ENCODE measurements at places on chromosomes 4 and X. TPM values are rescaled to one million over a fixed set of nuclear protein-coding genes. Genes with fewer than 3 reads are reported as not detected.

DNA sequence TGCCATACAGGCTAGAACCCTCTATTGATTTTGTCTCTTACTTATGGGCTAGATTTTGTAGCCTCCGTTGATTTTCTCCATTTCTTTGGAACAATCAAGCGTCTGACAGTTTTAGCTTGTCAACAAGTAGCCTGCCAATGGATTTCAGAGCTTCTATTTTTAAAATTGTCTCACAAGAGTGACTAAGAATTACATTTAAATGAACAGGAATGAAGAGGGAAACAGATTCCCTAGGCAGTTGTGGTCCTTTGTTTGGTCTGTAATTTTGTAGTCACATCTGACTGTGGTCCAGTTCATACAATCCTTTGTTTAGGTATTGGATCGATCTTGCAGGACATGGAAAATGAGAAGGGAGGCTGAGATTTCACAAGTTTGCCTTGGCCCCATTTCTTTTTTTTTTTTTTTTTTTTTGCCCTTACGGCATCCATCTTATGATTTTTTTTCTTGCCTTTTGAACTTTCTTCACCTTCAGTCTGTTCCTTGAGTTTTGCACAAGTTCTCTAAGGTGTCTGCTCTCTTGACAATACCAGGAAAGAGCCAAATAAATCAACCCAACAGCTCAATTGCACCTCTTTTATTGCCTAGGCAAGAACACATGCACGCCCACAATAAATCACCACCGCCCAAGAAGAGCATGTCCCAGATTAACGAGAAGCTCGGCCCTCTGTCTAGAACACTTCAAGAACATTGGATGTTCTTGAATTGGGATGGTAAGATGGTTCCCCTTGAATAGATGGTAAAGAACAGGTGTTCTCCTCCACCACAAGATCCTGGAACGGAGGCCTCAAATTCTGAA is 86.5 kb upstream of the EGFL6 start:
- DNase-seq: peak; percentile 68

DNA sequence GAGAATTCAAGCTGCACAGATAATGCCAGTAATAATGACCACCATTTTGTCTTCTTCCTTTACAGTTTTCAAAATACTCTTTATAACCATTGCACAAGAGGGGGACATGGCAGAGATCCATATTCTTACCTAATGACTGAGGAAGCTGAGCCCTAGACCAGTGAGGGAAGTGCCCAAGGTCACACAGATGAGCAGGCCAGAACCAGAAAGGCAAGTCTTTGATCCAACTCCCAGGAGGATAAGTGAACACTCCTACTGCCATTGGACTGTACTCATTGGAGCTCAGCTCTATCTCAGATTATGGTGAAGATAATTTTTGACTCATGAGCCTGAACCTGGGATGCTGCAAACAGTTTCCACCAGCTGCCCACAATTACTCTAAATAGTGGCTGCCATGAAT is 28.6 kb downstream of the AMER1 start:
- DNase-seq: no peak

DNA sequence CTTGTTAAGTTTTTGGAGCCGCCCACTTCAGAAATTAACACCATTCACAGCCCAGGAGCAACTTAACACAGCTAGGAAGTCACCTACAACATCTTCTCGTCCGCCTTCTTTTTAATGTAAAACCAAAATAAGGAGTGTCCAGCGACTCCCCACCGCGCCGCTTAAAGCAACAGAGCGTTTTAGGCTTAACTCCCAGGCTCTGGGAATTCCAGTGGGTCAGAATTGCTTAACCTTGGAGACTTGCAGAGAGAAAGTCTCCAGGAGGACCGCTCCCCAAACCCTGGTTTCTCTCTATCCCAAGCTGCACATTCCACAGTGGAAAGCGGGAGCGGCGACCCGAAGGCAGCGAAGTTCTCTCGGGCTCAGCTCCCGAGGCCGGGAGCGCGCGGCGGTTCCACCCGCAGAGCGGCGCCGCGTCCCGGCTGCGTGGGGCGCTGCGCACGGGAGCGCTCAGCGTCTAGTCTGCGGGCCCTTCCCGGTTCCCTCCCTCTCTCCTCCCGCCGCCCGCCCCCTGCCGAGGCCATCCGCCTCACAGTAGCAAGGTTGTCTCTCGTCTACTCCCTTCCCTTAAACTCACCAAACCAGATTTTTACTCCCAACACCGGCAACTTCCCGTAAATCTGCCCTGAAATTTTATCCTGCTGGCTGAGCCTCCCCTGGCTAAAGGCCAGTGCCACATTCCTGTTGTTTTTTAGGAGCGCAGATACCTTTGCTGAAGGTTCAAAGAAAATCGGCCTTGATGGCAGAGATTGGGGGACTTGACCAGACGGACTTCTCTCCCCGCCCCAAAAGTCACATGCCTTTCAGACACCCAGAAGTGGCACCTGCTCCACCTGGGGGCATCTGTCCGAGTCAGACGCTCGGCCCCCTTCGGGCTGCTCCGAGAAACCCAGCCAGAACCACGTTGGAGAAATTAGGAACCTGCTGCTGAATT is at the start of gene RBM47:
Gene RBM47, minus strand, starts transcription at position 464 of the 934 bp plus-strand sequence. CDS start 190,971 bp downstream, outside the sequence.
- peak; percentile 89 for DNase-seq

Gene SPACA5
- not detected for total RNA-seq

DNA sequence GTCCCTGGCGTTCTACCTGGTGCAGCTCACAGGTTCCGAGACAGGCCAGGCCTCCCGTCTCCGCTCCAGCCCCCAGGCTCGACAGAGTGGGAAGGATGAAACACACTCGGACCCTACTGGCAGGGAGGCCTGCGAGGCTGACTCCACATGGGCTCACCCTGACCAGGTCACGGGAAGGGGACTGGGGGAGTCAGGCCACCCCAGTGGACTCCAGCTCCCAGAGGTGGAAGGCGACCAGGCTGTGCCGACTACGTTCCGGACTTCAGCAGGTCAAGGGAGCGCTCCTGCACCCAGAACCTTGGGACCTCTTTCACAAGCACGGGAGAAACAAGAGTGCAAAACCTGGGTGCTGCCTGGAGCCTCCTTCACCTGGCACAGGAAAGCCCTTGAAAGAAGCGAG is 4.6 kb upstream of the IRAK1 start:
- DNase-seq: no peak

Gene LEF1
- 8.4 TPM for total RNA-seq

Gene MAGEA4
- total RNA-seq: not detected

Gene SRPX
- 43.6 TPM for total RNA-seq

Gene TMPRSS11D
- total RNA-seq: 3.4 TPM

Gene SYTL4
- 39.0 TPM for total RNA-seq

DNA sequence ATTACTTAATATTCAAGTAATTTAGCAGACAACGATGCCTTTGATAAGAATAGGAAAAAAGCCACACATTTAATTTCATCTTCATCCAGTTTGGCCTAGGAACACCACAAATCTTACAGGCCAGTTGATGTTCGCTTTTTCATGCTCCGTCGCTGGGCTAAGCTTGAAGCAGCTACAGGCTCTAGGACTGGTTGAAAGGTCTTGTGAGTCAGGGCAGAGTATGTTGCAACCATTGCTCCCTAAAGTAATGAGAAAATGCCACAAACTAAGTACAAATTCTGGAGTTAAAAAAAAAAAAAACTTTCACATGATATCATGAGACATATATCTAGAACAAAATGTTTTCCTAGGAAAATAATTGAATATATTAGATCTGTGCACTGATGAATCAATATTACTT is 123.8 kb downstream of the RPS6KA6 start:
- no peak for DNase-seq

Gene SOWAHD
- 1.5 TPM for total RNA-seq

GRCh38 chrX:128458888-128459287 is 406.7 kb upstream of the ACTRT1 start:
- DNase-seq: no peak

- DNase-seq: no peak
These were observed 75.9 kb downstream of the COQ2 start for GRCh38 chr4:83208371-83209365.

Gene NDST4
- total RNA-seq: not detected

DNA sequence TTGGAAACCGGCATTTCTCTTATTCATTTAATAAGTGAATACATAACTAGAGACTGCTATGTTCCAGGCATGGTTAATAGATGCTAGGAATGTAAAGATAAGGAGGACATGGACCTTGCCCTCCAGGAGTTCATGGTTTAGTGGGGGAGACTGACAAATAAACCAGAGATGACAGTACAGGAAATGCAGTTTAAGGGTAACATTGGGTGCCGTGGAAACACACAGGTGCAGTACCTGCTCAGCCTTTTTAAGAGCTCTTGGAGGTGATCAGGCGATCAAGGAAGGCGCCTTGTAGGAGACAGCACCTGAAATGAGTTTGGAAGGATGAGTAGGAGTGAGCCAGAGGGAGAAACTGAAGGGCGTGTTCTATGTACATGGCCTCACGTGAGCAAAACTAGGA is 145.8 kb downstream of the AASDH start:
- DNase-seq: peak; percentile 37

DNA sequence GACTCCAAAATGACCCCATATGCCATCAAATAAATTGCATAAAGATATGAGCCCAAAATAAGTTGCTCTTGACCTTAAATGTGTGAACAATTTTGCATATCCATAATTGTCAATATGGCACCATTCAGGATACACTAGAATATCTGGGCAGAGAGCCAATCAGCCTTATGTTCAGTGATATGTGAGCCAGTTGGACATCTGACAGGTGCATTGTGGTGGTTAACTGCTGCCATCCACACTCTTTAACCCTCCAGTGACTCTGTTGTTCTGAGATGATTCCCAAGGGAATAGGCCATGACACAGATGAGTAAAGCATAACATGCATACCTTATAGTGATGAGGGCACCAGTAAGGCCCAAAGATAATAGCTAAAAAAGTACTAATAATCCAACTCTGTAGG is 500.1 kb downstream of the PCDH18 start:
- DNase-seq: no peak

DNA sequence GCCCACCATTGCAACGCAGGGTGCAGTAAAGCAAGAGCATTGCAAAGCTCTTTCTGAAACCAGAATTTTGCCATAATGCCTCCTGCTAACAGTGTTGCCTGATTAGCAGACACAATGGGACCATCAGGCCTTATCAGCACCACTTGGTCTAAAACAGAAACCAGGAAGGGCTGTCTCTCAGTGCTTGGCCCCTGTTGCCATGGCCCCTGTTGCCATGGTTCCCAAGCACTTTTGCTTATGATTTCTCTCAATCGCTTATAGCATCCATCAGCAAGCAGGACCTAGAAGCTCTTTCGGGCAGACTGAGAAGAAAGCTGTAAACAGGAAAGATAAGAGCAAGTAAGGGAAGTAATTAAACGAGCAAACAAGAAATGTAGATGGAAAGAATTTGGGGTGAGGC is 36.8 kb downstream of the RTL5 start:
- peak; percentile 15 for DNase-seq

Gene ATOH1
- total RNA-seq: 23.9 TPM

Gene FAM133A
- not detected for total RNA-seq

GRCh38 chr4:180598281-180598680 is 1644.9 kb upstream of the TENM3 start:
- DNase-seq: no peak

DNA sequence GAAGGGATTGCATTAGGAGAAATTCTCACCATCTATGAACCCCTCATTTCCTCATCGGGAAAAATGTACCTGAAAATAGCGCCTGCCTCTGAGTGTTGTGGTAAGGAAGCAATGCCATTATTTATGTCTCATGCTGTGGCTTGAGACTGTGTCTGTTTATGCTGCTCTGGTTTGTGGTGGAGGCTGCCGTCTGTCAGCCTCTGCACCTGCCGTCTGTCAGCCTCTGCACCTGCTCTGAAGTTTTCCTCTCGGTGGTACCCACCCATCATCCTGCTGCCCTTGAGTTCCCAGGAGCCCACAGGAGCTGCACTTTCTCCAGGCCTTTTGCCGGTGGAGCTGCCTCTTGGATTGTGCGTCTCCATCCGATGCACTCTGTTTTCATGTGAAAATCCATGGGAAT is 68.5 kb upstream of the PPP2R3B start:
- DNase-seq: no peak

Gene CPLX1
- 3.7 TPM for total RNA-seq

Gene NEUROG2
- not detected for total RNA-seq

GRCh38 chr4:148780426-148781005 is 338.3 kb upstream of the NR3C2 start:
- no peak for DNase-seq

DNA sequence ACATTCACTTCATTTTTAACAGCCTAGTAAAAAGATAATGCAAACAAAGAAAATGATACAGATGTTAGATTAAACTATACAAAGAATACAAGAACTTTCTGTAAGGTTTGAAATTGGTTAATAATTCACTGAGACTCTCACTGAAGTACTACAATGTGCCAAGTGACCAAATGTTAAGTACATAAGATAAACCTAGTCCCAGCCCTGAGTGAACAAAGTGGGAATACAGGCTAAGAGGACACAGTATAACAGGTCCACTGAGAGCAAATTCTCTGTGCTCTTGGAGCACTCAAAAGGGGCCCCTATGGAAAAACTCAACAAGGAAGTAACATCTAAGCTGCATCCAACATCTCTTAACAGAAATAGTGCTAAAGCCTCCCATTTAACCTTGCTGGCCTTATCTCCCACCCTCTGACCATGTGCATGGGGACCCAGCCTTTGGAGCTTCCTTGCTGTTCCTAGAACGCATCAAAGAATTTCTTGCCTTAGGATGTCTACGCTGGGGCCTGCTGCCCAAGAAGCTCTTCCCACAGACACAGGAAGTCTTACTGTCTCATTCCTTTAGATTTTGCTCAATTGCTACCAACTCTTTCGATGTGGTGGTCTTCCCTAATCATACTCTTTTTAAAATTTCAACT is 113.4 kb downstream of the ZAR1 start:
- DNase-seq: no peak

- peak; percentile 61 for DNase-seq
These were observed 1.1 kb downstream of the FBXW7 start for GRCh38 chr4:152534541-152535359.

DNA sequence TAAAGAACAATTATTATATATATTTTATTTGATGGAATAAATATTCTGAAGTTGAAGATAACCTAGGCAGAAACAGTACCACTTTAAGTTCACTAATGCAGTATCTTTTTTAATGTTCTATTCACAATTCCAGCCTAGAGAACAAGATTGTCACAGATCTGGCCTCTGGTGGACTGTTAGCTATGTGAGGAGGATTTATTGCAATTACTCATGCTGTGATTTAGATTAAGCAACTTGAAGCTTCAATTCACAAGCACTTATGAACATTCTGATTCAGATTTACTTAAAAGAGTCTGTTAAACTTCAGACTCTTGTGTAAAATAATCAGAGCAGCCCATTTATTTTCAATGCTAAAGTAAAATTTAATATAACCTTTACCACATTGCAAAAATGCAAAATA is 1489.8 kb downstream of the STIM2 start:
- no peak for DNase-seq

Gene FOXR2
- total RNA-seq: not detected

Gene ZCCHC18
- total RNA-seq: not detected

Gene ABHD18
- total RNA-seq: 13.7 TPM

DNA sequence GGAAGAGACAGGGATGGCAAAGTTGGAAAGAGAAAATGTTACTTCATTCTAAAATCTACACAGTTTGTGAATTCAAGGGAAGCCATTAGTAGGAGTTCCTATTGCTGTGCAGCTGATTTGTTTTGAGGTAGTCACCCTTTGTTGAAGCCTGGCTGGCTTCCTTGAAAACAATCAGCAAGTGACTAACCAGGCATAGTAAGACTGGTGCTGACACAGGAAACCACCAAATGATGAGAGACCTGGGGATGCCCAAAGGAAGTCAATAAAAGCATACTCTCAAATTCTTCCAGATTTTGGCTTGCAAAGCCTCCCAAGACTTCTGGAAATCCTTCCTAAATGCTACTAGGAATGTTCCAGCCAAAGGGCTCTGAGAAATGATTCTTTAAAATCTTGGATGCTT is 23.9 kb upstream of the PRDM8 start:
- no peak for DNase-seq

GRCh38 chrX:13791559-13791958 is 25.3 kb downstream of the GPM6B start:
- DNase-seq: no peak

- DNase-seq: no peak
These were observed 9.7 kb downstream of the TECRL start for GRCh38 chr4:64399313-64400109.

Data from transverse colon (tissue), 4 donors.